NCI-H446 (cell line): ENCODE measurements at places on chromosomes 7 and 10.

DNA sequence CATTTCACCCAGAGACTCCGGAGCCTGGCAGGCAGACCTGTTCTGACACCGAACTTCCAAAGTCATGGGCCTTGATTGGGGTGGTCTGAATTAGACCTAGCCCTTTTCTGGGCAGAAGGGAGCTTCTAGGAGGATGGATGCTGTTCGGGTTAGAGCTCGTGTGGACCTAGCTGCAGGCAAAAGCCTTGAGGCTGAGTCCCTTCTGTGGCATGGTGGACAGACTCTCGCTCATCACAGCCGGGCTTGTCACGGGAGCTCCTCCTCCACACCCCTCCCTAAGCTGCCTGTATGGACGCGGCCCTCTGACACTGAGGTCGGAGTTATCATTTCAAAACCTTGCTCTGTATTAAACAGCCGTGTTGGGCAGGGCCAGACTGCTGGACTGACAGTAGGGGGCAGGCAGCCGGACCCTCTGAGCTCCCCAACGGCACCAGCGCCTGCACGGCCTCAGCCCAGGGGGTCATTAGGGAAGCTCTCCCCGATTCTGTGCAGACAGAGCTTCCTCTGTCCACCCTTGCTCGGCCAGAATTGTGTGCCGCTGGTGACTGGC, 2.2 kb downstream of the IRF5 start:
- no peak for DNase-seq

DNA sequence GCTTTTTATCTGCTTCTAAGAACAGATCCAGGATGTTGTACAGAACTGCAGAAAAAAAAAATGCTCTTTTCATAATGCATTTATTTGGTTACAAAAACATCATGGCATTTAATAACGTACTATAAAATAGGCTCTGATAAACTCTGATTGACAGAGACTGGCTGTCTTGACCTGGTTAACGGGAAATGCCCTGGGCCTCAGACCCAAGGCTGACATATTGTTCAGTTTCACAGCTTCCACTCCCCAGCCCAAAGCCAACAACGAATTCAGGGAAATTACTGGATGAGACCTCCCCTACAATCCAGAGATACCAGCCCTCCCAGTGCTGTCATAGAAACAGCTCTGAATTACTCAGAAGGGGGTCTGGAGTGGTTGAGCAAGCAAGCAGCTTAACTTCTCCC, 260.1 kb downstream of the CREB5 start:
- no peak for DNase-seq

DNA sequence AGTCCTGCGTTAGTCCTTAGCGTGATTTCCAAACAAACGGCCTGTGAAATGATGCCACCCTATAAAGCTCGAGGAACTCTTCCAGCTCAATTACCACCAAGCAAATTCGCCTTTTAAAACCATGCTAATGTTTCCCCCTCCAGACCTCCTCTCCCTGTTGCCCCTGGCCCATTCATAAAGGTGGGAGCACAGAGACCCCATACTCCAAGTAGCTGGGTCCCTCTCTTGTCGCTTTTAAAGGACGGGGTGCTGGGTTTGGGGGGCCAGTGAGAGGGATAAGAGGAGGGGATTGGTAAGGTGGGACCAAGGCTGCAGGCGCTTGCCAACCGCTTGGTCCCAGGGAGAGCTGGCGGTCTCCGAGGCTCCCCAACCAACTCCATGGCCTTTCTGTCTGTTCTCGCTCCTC, 1.2 kb downstream of the HMX2 start:
- no peak for DNase-seq

GRCh38 chr7:35419391-35419755, 165.5 kb upstream of the TBX20 start:
- no peak for DNase-seq

DNA sequence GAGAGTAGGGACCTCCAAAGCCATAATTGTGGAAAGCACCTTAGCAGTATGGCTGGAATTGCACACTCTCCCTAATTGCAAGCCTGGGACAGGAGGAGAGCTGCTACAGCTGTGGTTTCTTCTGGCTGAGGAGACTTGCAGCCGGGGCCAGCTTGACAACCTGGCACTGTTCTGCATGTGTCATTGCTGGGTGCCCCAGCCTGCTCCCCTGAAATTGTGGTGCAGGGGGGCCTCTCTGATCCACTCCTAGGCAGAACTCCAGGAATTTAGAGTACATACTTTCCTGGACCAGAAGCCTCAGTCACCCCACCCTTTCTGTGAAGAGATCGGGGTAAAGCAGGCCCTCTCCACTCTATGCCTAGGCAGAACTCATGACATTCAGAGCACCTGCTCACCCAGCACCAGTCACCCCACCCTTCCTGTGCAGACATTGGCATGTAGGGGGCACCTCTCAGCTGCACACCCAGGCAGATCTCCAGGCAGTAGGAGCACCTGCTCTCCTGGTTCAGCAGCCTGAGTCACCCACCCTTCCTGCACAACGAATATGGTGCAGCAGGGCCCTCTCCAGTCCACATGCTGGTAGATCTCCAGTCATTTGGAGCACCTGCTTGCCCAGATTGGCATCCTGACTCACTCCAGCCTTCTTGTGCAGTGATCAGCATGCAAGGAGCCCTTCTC, 34.4 kb upstream of the DYNC1I1 start:
- DNase-seq, result no peak

DNA sequence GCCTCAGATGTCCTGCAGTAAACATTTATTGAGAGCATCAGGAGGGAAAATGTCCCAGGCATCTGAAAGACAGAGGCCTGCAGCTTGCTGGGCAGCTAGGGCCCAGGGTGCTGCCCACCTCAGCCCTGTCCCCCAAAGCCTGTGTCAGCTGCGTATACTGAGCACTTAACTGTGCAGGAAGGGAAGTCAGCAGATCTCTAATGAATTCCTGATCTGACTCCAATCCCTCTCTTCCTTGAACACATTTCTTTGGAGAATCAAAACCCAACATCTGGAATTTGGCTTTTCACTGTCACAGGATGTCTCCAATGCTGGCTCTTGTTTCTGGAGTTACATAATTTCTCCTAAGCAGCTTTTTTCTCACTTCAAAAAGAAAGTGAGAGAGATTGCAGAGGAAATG, 364.7 kb upstream of the NFE2L3 start:
- DNase-seq, result no peak

GRCh38 chr7:99579956-99580777, 17.9 kb upstream of the TMEM225B start:
- no peak for DNase-seq

- no peak for DNase-seq
These were observed 12.9 kb downstream of the FRG2B start for GRCh38 chr10:133613699-133614098.

DNA sequence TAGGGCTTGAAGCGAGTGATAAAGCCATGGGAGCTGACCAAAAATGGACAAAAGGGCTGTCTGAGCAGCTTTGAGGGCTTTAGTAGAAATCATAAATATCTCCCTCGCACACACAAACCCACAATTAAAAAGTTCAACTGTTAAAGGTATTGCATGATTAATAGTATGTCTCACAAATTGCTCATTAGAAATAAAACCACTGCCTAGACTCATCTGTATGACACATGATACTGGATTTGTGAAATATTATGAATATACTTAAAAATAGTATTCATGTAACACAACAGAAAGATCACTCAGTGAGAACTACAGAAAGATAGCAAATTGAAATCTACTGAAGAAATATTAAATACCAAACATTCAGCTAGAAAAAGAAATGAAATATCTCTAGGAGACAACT, 11.9 kb upstream of the PTPN12 start:
- no peak for DNase-seq

DNA sequence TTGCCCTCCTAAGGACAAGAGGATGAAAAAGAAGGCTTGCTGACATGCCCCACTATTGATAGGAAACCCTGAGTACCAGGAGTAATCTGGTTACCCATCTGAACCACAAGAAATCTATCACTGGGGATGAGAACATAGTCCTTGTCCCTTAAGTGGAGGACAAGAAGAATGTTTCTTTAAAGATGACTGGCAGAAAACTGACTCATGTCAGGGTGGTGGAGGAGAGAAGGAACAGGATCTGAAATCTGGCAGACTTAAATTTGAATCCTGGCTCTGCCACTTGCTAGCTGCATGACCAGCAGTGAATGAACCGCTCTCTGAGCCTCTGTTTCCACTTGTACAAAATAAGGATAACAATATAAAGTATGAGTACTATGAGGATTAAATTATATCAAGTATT, 38.9 kb upstream of the XPNPEP1 start:
- DNase-seq, result no peak

DNA sequence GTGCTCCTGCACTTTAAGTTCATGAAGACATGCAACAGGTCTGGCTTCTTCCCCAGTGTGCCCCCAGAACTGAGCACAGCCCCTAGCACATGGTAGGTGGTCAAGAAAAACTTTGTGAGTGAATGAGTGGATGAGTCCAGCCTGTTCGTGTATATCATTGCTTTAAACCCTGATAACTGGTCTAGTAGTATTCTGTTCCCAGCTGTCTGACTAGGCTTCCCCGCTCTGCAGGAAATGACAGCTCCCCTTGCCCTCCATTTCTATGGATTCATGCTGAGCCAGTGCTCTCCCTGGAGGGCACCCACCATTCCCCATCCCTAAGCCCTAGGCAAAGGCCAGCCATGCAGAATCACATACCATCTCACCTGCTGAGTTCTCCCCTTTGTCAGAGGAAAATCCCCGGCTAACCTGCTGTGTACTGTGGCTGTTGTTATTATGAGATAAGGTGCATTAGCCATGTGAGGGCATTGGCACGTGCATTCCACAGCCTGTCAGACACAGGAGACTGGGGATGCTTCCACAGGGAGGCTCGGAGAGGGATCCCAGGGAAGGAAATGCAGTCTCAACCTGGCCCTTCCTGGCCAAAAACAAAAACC, 698.9 kb downstream of the GRID1 start:
- no peak for DNase-seq

- no peak for DNase-seq
These were observed 3.8 kb upstream of the CRCP start for GRCh38 chr7:66110856-66111255.

- DNase-seq, result no peak
These were observed 164.6 kb downstream of the NEURL1 start for GRCh38 chr10:103658049-103658577.

- no peak for DNase-seq
These were observed 58.0 kb downstream of the PDSS1 start for GRCh38 chr10:26755443-26755903.

GRCh38 chr10:74754381-74754821, 72.0 kb upstream of the KAT6B start:
- DNase-seq, result no peak

DNA sequence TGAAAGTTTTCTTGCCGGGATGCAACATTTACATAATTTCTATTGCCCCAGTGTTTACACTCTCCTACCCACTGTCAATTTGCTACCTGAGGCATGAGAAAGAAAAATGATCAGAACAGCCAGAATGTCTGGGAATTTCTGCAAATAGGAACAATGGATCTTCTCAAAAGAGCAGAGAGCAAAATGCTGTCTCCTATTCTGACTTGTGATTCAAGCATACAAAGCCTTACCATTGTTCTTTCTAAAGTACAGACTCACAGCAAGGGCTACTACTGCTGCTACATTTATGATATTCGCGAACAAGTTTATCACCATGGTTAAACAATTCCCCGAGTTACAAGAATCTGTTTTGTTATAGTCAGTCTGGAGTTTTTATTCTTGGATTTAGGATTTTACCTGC, 329.9 kb upstream of the CELF2 start:
- DNase-seq, result no peak

GRCh38 chr10:114315566-114316420, 76.7 kb downstream of the VWA2 start:
- DNase-seq, result no peak

DNA sequence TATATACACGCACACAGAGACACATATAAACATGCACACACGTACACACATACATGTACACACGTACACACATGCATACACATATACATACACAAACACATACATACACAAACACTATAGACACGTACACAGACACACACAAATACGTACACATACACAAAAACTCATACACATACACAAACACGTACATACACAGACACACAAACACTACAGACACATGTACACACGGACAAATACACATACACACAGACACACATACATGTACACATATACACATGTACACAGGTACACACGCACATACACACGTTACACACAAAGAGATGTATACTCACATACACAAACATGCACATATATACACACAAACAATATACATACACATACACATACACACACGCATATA, 35.2 kb upstream of the GTF2IRD1 start:
- DNase-seq, result no peak

- no peak for DNase-seq
These were observed 485.7 kb downstream of the PTPRN2 start for GRCh38 chr7:158101821-158102450.

- DNase-seq, result no peak
These were observed 7.9 kb upstream of the CRTAC1 start for GRCh38 chr10:98038288-98038687.

DNA sequence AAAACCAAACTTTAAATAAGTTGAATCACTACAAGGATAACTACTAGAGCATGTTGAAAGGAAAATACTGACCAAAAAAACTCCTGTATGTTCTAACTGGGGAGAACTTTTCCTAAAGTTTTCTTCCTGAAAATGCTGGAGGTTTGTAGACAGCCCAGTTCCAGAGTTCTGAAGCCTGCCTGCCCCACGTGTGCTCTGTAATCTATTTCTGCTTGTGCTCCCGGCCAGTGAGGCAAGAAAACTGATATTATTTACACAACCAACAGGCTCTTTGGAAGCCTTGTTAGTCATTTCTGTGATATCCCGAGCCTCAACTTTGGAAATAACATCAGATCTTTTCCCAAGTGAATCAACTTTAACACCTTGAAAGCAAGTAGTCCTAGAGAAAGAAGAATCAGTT, 46.7 kb downstream of the ZFAND4 start:
- DNase-seq, result no peak

- DNase-seq, result no peak
These were observed 11.6 kb upstream of the NPVF start for GRCh38 chr7:25239888-25240287.

DNA sequence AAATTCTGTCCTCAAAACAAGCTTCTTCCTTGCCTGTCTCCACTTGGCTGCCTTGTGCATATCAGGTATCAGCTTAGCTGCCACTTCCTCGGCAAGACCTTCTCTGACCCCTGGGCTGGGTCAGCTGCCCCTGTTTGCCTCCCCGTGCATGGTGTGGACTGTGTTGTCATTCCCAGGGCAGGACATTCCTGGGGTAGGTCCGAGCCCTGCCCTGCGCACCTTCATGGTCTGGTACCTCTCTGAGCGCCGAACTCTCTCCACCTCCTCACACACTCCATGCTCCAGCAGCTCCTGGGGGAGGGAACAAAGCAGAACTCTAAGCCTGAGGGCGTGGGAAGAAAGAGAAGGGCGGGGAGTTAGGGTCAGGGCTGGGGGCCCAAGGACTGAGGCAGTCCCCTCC, 3.8 kb downstream of the POLM start:
- DNase-seq, result no peak
